ENCODE measurements at places on chromosomes 12 and 14. TPM values are rescaled to one million over a fixed set of nuclear protein-coding genes. Genes with fewer than 3 reads are reported as not detected.

Gene ACVRL1
- total RNA-seq = 271 TPM

Gene PRKD1
- 19.2 TPM for total RNA-seq

Gene CCDC175
- total RNA-seq = not detected

Gene VWF
- 255 TPM for total RNA-seq

Gene FOXN3
- total RNA-seq = 153 TPM

Gene GDF3
- total RNA-seq = not detected

Gene TCL1A
- total RNA-seq = not detected

Gene CELA1
- not detected for total RNA-seq

Gene TSHR
- total RNA-seq = 1.7 TPM
